ENCODE measurements at places on chromosomes 2 and 18.

GRCh38 chr2:196515051-196515450 lies 124.5 kb upstream of the CCDC150 start:
- no peak for DNase-seq

GRCh38 chr18:24662412-24662821 lies 202.0 kb downstream of the HRH4 start:
- DNase-seq = peak; percentile 11

- no peak for DNase-seq
These were observed 11.1 kb upstream of the ACTR3 start for GRCh38 chr2:113878743-113879142.

GRCh38 chr2:74481961-74482800 lies 617 bp downstream of the CCDC142 start:
- DNase-seq = no peak

DNA sequence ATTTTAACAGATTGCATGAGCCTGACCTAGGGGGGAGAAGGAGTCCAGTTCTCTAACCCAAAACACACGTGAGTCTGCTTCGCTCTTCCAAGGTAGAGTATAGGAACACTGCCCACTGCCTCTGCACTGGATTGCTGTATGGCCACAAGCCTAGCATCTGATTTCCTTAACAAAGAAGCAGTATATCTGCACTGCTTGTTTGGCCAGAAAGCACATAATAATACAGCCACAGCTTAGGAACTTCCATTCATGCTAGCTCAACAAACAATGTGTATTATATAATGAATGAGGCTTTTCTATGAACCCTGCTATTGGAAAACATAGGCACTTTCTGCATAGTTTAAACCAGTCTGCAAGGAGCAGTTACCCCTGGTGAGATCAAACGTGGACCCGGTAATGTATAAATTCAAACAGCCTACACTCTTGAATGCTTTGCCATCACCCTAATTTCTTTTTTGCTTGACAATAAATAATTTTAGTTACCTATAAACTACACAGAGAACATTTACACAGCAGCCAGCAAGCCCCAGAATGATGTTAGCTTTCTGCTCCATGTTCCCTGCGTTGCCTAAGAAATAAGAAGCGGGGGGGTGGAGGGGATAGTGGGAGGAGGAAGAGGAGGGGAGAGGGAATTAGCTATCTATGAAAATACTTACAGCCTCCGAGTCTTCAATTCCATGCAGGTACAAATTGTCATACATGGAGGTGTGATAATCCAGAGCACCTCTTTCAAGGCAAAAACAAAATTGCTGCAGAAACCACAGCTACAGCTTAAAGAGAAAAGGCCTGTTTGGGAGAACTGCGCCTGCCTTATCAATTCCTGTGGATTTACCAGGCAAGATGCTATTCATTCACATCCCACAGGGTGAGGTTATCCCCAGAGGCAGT lies 125.6 kb downstream of the CACNB4 start:
- no peak for DNase-seq

GRCh38 chr18:7032537-7032936 lies 85.1 kb downstream of the LAMA1 start:
- DNase-seq = no peak

DNA sequence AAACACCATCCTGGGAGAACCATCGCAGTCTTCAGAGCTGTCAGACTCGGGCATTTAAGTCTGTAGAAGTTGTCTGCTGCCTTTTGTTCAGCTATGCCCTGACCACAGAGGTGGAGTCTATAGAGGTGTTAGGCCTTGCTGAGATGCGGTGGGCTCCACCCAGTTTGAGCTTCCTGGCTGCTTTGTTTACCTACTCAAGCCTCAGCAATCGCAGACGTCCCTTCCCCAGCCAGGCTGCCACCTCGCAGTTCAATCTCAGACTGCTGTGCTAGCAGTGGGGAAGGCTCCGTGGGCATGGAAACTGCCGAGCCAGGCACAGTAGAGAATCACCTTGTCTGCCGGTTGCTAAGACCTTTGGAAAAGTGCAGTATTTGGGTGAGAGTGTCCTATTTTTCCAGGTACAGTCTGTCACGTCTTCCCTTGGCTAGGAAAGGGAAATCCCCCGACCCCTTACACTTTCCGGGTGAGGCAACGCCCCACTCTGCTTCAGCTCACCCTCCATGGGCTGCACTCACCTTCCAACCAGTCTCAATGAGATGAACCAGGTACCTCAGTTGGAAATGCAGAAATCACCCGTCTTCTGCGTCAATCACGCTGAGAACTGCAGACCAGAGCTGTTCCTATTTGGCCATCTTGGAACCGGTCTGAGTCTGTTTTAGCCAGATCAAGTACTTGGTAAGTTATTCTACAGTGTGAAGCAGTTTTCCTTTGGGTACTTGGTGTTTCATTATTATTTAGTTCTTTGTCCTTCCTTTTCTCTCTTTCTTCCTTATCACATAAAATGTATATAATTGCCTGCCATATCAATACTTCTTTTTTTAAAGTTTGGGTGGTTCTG lies 71.5 kb downstream of the CDC42EP3 start:
- DNase-seq = no peak

- no peak for DNase-seq
These were observed 271.5 kb downstream of the AGAP1 start for GRCh38 chr2:235765181-235765820.

DNA sequence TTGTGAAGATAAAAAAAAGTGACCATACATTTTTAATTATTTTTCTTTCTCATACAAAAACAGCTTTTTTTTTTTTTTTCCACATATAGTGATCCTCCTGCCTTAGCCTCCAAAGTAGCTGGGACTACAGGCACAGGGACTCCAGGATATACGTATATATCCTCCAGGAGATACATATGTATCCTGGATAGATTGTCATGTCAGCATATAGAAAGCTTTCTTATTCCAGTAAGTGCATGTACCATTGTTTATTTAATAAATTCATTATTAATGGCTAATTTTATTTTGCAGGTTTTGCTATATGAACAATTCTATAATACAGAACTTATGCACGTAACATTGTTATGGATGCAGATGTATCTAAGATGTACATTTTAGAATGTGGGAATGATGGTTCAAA lies 138.7 kb downstream of the DOK6 start:
- no peak for DNase-seq

GRCh38 chr2:29139152-29139551 lies 23.9 kb downstream of the CLIP4 start:
- DNase-seq = no peak

DNA sequence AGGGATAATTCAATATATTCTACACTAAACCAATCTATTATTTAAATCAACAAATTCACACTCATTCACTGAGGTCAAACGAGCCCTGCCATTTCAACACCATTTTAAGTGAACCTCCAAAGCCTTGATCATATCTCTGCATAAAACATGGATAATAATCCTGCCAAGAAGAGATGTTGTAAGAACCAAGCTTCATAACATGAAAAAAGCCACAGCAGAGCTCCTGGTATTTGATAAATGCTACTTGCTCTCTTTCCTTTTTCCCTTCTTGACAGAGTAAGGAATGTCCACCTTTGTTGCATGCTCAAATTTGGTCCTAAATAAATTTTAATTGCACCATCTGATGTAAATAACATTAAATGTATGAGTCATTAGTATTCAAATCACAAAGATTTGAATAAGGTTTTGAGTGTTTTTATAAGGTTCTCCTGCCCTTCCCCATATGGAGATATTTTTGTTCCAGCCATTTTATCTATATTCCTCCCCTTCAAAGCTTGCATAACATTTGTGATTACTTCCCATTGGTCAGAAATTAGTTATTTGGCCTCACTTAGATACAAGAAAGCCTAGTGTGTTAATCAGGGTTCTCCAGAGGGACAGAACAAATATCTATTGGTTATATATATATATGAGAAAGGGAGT lies 318.8 kb downstream of the RND3 start:
- DNase-seq = no peak

DNA sequence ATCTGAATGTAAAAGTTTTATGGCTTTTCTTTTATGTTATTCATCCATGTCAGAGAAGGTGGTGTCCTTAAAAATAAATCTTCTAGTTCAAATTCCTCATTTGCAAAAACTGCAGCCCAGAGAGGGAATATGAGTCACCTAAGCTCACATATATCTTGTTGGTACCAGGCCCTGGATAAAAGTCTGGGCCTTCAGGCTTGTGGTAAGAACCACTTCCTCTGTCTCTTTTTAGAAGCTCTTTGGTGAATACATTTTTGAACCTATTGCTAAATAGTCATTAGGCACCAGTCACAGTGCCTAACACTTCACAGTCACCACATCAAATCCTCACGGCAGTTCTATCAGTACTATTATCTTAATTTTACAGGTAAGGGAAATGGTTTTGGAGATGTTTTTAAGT lies 199.2 kb downstream of the KCNS3 start:
- no peak for DNase-seq

DNA sequence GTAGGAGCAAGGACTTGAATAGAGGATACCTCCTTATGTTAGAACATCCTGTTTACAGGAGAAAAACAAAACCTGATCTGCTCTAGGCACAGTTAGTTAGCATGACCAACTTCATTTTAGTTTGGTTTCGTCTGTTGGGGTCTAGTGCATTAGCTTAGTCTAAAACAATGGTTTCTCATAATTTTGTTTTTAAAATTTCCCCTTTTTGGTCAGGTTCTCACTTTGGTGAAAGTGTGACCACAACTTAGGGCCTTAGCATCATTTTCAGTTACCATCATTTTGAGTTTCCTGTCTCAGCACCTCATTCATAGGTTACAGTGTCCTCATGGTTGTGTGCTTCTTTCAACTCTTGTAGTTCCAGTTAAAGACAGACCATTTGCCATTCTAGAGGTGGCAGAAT lies 1277.0 kb upstream of the SLC39A10 start:
- DNase-seq = no peak

DNA sequence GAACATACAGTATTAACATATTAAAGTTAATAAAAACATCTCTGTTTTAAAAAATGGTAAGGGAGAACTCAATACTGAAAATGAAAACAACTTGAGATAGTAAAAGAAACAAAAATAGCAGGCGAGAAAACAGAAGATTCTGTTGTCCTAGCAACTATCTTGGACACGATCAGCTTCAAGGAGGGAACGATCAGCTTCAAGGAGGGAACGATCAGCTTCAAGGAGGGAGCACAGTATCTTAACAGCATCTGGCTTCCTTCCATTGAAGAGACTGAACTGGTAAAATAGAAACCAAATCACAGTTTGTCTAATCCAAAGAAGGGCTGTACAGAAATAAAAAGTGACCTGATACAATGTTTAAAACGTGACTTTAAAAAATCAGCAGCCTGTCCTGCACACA lies 51.8 kb downstream of the NDUFA10 start:
- DNase-seq = no peak

GRCh38 chr2:74500578-74500946 lies 1.2 kb upstream of the LBX2 start:
- DNase-seq = no peak

DNA sequence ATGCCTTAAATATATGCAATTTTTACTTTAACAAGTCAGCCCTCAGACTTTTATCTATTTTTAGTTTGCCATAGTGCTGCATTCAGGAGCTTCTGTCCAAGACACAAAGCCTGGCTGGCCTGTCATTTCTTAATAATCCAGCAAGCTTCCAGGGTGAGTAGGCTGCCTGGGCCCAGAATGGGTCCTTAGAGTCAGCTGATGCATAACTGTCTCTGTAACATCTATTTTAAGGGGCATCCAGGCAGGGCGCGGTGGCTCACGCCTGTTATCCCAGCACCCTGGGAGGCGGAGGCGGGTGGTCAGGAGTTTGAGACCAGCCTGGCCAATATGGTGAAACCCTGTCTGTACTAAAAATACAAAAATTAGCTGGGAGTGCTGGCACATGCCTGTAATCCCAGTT lies 11.8 kb upstream of the GNLY start:
- DNase-seq = no peak

- no peak for DNase-seq
These were observed 12.8 kb upstream of the TWSG1 start for GRCh38 chr18:9321736-9322135.

DNA sequence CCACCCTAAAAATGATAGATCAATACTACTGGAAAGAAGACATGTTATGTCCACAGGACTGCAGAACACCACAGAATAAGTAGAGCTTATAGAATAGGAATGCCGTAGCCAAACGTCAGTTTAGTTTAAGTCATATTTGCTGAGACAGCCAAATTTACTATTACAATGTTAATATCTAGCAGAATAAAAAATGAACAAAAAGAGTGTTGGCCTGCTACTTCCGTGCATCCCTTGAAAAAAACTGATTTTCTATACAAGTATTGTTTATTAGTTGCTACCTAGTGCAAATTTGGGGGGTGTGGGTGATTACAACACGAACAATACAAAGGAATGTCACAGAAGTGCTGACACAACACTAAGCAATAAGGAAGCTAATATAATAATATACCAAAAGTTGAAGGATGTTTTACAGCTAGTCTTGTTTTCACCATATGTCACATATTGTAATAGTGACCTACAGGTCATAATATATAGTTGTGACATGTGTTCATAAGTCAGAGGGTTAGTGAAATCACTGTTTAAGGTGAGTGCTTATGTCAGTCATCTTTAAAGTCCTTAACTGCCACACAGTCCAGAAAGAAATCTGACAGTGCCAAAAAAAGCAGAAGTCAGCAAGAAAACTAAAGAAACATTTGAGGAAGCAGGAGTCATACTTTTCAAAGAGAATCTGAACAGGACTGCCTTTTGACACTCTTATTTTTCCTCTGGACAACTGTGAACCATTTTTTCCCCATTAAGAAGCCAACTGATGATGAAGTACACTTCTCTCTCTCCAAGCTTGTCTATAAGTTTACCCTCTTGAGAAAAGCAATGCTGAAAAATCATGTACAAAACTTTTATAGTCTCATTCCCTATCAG lies 376.4 kb downstream of the ZEB2 start:
- DNase-seq = no peak

DNA sequence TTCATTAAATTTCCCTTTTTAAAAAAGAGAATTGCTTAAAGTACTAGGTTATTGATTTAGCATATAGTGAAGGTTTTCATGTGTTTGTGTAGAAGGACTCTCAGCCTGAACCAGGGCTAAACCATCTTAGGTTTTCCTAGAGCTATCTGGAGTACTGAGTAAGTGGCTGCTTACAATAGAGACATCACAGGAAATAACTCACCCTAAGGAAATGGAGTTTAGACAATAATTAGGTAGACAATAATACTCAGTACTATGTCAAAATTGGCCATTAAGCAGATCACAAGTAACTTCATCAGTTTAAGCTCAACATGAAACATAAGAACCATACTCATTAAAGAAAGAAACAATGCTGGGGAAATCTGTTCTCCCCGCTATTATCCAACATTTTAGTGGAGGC lies 240.0 kb downstream of the RND3 start:
- no peak for DNase-seq

- no peak for DNase-seq
These were observed 26.7 kb upstream of the ALPP start for GRCh38 chr2:232351686-232352510.

GRCh38 chr2:97963079-97963406 lies 32.7 kb downstream of the TMEM131 start:
- no peak for DNase-seq

DNA sequence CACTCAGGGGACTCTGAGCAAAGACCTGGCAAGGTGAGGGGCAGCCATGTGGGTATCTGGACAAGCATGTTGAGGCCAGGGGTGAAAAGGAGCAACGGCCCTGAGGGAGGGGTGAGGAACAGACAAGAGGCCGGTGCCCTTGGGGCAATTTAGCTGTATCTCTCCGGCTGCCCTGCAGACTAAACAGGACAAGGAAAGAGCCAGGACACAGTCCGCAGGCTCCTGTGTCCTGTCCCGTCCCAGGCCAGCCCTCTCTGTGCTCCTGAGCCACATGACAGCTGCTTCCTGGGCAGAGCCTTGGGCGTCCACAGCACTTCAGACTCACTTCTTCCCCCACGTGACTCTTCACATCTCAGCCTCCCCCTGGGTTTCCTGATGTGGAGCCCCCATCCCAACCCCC lies 206.1 kb downstream of the KLHL29 start:
- DNase-seq = no peak

GRCh38 chr2:231707625-231707926 lies 749 bp upstream of the PTMA start:
- no peak for DNase-seq

Data from SK-N-DZ (cell line).